ENCODE measurements at places on chromosomes 13 and 19. TPM values are rescaled to one million over a fixed set of nuclear protein-coding genes. Genes with fewer than 3 reads are reported as not detected.

- no peak for DNase-seq
Observed at GRCh38 chr19:49857061-49857837, 6.3 kb downstream of the PTOV1 start.

DNA sequence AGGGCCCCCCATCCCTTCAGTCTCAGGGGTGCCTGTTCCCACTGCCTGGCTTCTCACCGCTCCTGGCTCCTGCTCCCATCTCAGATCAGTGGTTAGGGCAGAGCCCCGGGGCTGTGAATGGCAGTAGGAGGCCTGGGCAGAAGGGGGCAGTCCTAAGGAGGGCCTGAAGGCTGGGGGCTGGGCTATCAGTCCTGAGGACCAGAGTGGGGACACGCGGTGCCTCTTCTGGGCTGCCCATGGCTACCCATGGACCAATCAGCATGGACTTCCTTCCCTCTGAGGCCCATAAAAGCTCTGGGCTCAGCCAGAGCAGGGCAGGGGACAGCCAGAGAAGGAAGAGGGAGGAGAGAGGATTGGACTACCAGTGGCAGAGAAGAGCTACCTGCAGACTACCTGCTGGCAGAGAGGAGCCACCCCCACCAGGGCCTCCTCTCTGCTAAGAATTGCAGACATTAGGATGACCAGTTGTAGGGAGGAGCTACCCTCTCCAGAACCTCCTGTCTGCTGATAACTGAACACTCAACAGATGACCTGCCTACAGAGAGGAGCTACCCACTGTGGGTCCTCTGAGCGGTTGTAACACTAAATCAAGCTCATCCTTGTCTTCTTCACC, 12.1 kb upstream of the UBE2S start:
- DNase-seq, result no peak

Gene PDX1
- not detected for total RNA-seq

Gene KIR2DL1
- total RNA-seq, result not detected

Gene DHX34
- total RNA-seq, result 10.9 TPM

Measured in osteoblast (primary cell).